Suppressor macrophage treated with lipopolysaccharide for 1 hour (primary cell): ENCODE measurements at places on chromosomes 7 and 10.

GRCh38 chr7:164882-165660 is 27.3 kb upstream of the FAM20C start:
- DNase-seq: peak; percentile 29

- DNase-seq: no peak
These were observed 116.1 kb downstream of the STRA8 start for GRCh38 chr7:135349746-135350145.

DNA sequence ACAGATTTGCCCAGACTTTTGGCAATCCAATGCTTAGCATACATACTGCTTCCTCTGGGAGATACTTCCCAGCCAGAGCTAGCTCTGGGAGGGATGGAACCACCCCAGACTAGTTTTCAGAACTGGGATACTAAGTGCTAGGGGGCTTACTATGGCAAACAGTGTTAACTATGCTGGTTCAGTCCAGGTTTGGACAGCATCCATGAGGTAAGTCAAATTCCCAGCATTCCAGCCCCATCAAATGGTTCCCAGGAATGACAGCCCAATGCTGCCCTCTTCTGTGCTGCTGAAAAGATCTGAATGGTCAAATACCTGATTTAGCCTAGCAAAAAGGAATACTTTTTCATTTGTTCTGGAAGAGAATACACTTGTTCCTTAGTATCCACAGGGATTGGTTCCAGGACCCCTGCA is 141.7 kb upstream of the CCDC6 start:
- no peak for DNase-seq

GRCh38 chr7:24617957-24618616 is 44.8 kb downstream of the PALS2 start:
- DNase-seq: no peak

GRCh38 chr7:80768756-80769155 is 130.3 kb downstream of the CD36 start:
- DNase-seq: no peak

DNA sequence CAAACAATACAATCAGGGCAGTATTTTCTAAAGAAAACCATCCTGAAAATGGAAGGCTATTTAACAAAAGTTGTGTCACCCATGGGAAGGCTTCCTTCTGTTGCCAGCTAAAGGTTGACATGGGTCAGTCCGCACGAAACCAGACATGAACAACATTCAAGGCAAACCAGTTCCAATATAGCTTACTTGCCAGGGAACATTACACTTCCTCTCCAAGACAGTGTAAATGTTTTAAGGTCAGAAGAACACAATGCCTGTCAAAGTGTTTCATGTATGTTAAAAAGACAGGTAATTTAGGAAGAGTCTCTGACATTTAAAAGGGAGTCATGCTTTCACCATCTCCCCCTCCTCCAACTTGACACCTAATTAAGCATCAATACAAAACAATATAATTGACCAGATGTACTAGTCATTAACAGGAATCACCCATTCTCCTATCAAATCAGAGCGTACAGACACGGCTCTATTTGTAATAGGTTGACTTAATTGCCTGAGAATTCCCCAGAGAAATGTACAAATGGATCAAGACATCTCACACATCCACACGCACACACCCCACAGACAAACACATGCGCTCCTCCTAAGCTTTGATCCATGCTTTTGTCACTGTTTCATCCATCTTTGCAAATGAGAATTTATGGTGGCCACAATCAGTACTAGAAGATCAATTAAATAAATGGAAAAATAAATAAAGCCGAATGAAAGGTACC is 69.5 kb downstream of the CACNA2D1 start:
- DNase-seq: no peak

DNA sequence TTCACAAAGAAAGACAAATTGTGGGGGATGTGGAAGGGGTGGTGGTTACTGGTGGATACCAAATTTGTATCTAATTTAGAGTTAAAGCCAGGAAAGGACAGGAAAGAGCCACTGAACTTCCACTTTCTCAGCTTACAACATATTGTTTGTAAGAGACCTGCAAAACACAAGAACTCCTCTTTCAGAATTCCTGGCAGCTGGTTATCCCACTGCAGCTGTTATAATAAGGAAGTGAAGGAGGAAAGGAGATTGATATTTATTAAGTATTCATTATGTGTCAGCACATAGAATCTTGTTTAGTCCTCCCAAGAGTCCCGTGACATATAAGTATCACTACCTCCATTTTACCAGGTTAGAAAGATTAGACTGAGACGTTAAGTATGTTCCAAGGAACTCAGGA is 481.7 kb downstream of the PHTF2 start:
- DNase-seq: no peak

DNA sequence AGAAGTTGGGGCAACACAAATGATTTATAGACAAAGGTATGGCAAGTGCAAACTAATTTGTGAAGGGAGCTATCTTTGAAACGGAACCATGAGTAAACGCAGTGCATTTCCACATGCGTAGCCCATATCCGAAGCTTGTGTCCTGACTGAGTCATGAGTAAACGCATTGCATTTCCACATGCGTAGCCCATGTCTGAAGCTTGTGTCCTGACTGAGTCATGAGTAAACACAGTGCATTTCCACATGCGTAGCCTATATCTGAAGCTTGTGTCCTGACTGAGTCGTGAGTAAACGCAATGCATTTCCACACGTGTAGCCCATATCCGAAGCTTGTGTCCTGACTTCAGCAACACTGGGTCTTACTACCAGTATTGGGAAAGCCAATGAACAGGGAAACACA is 95.0 kb downstream of the CELF2 start:
- no peak for DNase-seq

DNA sequence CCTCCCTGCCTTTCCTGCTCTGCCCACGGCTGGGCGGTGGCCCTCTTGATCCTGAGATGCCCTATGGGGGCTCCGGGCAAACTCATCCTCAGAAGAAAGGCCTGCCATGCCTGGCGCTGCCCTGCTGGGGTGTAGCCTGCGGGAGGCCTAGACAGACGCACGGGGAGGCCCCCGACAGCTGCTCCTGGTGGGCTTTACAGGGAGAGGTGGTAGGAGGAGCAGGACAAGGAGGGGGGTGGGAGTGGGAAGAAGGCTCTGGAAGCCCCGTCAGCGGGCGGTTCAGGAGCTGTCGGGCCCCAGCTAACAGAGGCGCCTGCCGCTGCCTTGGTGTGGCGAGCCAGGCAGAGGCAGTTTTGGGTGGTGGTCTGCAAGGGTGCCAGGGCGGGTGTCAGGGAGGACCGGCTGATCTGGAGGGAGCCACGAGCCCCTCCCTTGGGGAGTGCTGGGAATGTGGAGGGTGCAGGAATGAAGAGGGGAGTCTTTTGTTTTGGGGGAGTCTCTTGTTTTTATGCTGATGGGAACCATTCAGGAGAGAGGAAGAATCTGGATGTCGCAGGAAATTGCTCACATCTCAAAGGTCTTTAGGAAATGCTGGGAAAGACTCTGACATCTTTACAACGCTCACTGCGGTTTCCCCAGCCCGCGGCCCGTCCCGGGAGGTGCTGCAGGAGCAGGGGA is 63.5 kb downstream of the CFAP46 start:
- DNase-seq: no peak

DNA sequence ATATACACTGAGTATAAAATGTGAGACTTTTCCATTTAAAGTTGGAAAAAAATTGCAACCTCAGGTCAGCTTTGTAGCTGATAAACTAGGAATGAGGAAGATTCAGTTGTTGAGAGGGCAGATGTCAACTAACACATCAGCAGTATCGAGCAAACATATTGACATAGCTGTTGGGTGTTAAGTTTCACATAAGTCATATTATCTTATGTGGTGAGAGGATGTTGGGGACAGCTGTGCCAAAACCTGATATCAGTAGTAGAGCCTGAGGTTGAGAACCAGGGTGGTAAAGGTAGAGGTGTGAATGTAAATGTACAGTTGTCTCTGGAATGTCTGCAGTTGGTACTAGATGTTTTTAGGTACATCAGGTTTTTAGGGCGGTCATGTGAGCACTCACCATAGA is 5.0 kb downstream of the ZRANB1 start:
- no peak for DNase-seq
